LoVo (cell line): ENCODE measurements at places on chromosomes 4 and X.
A peak's percentile ranks its signal among the peaks of the same experiment; 100 is the strongest.

DNA sequence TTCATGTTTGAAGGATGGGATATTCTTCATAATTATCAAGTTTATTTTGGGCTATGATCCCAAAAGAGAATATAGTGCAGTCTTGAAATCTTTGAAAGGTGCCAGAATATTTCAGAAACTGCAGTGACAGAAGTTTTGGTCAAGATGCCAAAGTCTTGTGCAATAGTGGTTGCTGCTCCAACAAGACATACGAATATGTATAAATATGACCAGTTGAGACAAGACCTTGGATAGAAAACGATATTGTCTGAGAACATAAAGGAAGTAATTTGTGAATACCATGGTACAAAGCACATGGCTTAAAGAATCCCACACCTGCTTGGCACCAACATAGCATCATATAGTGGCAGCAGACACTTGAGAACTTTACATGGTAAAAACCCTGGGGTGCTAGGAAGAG is 48.6 kb upstream of the AMELX start:
- DNase-seq: no peak

DNA sequence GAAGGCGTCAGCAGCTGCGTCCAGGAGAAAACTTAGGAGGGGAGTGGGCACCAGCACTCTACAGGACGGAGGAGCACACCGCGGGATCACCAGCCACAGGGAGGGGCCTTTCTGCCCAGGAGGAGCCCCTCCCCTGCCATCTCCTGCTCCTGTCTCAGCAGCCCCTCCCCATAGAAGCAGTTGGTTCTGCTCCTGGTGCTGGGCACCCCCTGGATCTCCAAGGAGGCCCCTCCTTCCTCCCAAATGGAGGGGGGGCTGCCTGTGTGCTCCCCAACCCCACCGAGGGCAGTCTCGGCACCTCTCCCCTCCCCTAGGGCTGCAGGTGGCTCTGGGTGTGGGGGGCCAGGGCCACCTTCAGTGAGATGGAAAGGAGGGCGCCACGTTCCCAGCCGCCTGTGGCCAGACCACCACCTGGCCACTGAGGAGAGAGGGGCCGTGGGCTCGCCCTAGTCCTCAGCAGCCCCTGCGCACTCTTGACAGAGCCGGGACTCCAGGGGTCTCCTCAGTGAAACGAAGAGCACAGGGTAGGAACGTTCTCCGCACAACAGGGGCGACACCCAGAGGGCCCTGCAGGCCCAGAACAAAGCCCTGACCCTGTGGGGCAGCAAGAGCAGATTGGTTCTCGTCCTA is 37.8 kb downstream of the CPLX1 start:
- DNase-seq: no peak

GRCh38 chrX:40908857-40909475 is 173.6 kb upstream of the MED14 start:
- DNase-seq: peak; percentile 22

GRCh38 chr4:129040471-129040870 is 52.9 kb downstream of the SCLT1 start:
- DNase-seq: no peak

DNA sequence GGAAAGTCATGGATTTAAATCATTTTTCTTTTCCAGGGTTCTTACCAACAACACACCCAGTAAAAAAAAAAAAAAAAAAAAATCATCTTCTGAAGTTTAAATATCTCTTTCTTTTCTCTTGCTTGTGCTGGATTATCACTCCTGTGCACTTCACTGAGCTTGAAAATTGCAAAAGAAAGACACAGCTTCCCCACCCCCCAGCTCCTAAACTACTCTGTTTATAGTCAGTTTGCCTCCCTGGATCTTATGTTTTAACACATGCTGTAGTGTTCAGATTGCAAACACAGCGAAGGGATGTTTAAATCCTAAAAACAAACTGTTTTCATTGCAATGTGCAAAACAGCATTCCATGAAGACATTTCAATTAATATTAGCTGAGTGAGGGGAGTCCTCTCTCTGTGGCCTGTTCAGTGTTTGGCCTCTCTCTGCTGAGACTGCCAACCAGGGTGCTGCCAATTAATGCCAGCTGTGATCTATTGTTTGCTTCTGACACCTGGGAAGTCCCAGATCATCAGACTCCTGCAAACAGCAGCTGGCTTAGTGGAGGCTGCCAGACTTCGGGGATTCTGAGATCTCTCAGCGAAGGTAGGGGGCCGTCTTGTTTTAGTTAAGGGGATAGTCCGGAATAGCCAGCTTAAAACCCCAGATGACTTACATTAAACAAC is 171.1 kb upstream of the PITX2 start:
- DNase-seq: no peak

DNA sequence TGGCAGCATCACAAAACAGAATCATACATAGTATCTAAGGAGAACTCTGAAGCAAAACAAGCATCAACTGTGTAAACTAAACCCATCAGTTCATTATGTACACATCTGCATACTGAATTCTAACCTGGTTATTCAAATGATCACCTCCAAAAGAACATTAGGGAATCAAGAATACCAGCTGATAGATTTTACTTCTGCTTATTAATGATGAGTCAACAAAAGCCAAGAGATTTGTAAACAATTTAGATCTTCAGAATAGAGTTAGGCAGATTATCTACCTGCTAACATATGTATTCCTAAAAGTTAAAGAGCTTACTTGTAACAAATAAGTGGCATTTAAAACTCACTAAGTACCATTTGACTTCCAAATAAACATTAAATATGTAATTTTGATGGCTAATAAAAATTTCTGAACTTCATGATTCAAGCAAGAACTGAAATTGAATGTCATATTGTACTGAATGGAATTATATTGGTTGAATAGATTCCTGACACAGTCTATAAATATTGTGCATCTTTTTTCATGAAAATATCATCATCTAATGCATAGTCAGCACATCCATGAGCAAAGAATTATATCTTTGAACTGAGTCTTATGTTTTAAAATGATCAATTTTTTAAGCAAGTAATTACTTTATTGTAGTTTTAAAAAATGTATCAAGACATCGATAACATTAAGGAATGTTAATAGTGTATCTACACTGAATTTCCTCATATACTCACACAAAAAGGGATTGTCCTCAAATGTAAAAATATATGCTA is 470.5 kb downstream of the GRXCR1 start:
- DNase-seq: no peak

DNA sequence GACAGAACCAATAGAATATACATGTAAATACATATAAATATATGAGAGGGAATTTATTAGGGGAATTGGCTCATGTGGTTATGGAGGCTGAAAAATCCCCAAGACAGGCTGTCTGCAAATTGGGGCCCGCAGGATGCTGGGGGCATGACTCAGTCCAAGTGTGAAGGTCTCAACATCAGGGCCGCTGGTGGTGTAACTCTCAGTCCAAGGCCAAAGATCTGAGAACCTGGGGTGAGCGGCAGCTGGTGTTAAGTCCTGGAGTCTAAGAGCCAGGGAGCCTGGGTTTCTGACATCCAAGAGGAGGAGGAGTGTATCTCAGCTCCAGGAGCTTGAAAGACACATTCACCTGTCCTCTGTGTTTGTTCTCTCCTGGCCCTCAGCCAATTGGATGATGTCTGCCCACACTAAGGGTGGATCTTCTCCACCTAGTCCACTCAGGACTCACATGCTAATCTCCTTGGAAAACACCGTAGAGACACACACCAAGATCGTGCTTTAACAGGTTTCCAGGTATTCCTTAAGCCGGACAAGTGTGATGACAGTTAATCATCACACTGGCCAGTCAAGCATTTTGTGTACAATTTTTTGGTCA is 28.9 kb downstream of the TIGD2 start:
- no peak for DNase-seq

DNA sequence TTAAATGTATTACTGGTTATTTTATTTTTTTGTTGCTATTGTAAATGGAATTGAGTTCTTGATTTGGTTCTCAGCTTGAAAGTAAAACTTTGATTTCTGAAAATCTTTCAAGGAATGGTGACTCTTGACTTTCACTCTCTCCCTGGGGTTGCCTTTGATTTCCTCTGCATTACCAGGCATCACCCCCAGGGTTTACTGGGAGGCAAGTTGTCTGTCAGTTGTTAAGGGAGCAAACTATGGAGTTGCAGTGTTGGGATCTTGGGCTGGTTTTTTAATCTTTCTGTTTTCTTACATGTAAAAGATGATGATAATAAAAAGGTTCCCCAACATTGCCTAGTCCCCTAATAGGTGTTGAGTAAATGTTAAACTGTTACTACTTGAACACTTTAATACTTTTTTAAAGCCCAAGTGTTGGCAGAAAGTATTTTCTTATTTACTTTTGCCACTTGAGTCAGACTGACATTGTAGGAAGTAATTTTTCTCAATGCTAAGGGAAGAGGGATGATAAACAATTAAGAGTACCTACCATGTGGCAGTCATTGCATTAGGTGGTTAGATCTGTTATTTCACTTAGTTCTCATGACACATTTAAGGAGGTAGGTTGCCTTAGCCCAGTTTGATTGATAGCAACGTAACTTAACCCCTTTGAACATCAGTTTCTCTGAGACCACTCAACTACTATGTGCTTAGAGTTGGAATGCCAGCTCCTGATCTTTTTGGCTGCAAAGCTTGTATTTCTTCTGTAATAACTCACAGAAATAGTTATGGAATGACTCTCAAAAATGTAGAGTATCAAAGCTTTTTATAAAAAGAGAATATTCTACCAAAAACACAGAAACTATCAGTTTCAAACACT is 67.1 kb downstream of the DCLK2 start:
- no peak for DNase-seq

- DNase-seq: no peak
These were observed 139.0 kb upstream of the JADE1 start for GRCh38 chr4:128670513-128670912.

GRCh38 chrX:85928606-85929005 is 118.8 kb downstream of the CHM start:
- DNase-seq: no peak

DNA sequence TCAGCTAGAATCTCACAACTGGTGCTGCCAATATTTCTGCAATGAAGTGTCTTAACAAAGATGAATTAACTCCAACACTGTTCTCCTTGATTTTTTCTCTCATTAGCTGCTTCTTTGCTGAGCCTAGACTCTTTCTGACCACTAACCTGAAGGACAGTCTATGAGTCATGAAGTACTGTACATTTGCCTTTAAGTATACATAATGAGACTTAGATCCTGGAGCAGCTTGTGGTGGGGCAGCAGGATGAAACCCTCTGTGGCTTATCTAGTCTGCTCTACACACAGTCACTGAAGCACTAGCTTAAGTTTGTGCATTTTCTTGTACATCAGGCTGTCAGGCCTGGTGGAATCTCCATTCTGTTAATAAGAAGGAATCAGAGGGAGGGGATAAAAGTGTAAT is 307.4 kb upstream of the SMIM31 start:
- DNase-seq: no peak

DNA sequence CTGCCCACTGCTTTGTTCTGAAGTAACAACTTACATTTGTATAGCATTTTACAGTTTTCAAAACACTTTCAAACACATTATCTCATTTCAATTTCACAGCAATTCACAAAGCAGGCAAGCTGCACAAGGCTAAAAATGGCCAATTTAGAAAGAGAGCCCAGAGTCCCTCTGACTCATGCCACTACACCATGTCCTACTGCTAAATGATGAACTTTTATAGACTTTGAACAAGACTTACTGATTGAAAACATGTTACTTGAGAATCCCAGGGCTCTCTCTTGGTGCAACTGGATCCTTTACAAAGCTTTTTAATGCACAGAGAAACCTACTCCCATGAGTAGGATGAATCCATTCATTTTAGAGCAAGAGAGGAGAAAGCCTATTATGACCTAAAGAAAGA is 5.8 kb upstream of the G3BP2 start:
- DNase-seq: no peak

DNA sequence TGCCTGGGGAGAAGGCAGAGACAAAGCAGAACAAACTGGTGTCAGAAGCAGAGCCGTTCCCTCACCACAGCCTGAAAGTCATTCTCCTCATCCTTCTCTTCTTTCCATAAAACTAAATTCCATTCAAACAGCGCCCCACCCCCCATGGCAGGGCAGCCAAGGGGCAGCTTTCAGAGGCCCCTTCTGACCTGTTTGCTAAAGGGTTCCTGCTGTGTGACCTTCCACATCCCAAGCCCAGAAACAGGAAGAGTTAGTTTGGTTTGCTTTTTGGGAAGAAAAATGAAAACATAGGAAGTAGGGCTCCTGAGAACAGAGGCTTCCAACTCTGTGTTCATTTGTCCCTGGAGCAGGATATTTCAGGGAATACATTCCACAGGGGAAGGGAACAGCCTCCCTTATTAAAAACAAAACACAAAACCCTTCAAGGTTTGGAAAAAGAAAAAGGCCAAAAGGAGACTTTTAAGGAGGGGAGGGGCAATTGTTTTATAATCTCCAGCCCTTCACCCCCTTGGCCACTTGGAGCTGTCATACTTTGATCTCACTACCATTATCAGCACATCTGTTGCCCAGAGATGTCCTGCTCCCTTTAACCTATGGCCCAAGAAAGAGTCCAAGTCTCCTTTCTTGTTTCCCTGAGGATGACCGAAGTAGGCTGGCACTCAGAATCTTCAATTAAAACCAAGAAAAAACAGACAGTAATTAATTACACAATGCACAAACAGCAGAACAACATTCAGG is 25.3 kb downstream of the STARD8 start:
- no peak for DNase-seq

- peak; percentile 1 for DNase-seq
These were observed 508.5 kb downstream of the MID1IP1 start for GRCh38 chrX:39309721-39310152.

- DNase-seq: no peak
These were observed 5.3 kb downstream of the AKAP14 start for GRCh38 chrX:119900976-119901375.

DNA sequence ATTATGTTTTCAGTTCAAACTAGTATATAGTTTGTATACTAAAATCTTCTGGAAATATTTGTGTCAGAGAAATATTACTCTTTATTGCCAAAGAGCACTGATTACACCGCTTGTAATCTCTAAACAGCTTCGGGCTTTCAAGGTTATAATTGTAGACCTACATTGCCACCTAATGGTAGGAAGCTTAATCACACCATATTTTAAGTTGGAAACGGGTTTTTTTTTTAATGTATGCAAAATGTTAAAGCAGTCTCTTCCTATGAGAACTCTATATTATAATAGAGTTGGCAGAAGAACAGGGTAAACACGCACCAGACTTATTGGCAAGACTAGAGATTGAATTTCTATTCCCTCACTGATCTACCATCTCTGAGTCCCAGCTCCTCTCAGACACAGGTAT is 19.5 kb upstream of the NFXL1 start:
- DNase-seq: peak; percentile 36
